Glomerular endothelial cell (primary cell): ENCODE measurements at places on chromosomes 11 and 22.

- no peak for DNase-seq
Measured at GRCh38 chr11:129691142-129691541, 124.5 kb upstream of the TMEM45B start.

GRCh38 chr22:47059701-47060161 lies 297.3 kb downstream of the TBC1D22A start:
- no peak for DNase-seq

DNA sequence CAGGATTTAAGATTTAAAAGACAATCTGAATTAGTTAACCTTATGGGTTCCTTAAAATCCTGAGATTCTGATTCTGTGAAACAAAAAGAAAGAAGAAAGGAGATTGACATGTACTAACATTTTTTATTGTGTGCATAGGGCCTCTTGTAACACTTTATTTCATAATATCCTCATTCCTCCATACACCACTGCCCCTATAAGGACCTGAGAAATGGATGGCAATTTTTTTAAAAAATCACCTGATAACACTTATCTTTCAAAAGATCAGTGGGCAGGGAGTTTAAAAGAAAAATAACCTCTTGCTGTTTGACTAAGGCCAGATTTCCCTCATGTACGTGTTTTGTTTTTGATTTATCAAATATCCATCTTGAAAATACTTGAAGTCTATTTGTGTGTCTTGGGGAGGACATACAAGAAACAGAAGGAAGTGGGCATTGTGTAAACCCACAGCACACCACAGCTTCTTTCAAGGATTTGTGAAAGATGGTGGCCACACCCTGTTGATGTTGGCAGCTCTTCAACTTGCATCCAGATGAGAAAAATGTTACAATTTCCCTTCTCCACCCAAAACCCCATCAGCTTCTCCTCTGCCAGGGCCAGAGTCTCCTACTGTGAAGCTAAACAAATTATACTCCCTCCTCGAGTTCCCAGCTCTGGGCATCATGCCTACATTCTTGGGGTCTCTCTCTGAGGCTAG lies 35.0 kb upstream of the MPEG1 start:
- DNase-seq, result no peak

GRCh38 chr11:39570526-39570925 lies 1888.9 kb downstream of the LRRC4C start:
- DNase-seq, result no peak

GRCh38 chr11:131690362-131690761 lies 319.9 kb downstream of the NTM start:
- DNase-seq, result no peak

DNA sequence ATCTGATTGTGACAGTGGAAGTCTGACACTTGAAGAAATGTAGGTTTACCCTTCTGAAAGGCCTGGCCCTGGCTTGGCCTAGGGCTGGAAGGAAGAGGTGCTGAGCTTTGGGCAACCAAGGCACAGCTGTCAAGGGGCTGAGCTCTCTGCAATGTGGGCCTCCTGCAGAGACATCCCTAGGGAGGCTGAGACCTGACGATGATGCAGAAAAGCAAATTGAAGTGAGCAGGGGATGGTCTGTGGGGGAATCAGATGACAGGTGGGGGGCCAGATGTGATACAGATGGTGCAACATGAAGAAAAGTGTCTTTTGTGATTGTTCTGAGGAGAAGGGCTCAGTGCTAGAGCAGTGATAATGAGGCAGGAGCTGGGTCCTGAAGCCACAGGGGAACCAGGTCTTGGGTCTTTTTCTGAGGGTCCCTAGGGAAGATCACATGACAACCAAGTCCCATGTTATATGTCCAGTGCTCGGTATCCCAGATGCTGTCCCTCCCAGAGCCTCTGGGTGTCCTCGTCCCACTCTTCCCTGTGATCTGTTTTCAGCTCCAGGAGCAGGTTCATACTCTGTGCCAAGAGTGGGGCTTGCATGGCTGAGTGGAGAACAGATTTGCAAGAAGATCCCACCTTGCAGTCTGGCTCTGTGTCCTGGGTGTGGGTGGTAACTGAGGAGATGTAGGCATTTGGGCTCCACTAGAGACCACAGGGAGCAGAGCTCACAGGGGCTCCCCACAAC lies 79.9 kb upstream of the VPREB1 start:
- no peak for DNase-seq

DNA sequence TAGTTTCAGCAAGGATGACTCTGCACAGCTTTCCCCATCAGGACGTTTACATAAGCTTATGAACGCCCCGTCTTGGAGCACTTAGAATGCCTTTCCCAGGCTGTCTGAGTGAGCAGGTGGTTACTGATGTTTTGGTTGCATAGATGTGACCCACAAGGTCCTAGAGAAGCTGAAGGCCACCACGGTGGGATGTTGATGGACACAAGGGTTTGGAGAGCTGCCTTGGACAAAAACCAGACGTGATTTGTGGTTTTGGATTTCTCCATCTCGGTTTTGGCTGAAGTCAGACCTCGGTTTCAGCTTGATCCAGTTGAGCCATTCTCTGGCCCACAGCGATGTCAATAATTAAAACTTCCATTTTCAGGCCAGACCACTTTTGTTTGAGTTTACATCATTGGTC lies 151.9 kb downstream of the LDLRAD3 start:
- DNase-seq, result no peak

DNA sequence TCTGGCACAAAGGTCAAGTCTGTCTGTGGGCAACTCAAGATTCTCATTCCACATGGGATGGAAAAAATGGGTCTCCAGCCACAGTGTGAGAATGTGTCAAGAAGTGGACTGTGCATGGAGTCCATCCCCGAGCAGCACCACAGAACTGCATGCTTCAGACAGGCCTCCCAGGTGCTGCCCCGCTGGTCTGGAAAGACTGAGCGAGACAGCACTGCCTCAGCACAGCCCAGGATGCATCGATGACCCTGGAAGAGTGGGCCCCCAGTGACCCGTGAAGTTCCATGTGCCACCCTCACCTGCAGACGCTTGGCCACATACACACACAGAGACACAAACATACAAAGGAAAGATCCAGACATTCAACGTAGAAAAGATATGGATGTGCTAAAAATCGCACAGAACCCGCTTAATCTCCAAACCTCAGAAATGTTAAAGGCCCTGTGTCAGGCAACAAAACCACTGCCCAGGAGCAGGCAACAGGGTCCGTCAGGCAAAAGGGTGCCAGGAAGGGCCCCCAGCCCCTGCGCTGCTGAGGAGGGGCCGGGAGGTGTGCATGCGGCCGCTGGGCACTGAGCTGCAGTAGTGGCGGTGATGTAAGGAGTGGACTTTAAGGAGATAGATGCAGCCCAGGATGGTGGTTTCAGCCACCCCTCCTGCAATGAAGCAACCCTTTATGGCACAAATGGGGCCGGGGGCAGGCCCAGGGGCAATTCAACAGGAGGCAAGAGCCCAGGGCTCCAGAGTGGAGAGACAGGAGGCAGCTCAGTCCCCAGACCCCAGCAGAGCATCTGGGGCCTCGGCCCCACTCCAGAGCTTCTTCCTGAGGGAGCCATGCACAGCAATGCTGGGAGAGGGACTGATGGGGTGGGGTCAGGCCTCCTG lies 84.7 kb downstream of the DGCR2 start:
- DNase-seq, result no peak

- no peak for DNase-seq
Measured at GRCh38 chr11:35177370-35177769, 38.4 kb downstream of the CD44 start.

DNA sequence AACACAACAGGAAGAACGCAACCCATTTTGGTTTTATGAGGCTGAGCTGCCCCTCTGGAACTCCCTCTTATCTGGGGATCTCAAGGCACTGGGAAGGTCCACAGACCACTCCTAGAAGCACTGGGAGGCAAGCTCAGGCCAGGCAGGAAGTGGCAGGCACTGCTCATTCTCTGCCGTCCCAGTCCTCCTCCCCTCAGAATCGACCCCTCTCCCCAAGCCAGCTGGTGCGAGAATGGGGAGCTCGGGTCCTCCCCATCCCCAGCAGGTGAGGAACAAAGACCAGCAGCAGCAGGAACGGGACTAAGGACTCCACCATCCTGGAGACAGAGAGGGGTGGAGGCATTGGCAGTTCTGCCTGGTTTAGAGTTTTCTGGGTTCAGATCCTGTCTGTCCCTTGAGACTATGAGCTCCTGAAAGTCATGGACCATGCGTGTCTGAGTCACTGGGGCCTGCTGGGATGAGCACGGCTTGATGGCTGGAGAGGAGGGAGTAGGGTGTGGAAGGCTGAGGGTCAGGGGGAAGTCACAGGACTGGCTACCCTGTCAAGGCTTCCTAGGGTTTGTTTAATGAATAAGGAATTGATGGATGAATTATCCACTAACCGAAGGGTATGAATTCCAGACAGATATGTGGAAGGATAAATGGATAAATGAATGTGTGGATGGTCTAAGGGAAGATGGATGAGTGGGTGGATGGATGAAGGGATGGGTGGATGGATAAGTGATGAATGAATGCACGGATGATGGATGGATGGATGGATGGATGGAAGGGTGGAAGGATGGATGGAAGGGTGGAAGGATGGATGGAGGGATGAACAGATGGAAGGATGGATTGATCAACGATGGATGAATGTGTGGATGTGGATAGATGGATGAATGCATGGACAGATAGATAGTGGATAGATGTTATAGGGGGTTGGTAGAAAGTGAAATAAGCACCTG lies 6.4 kb downstream of the MYEOV start:
- no peak for DNase-seq

GRCh38 chr22:20155330-20156041 lies 4.6 kb upstream of the CCDC188 start:
- peak; percentile 22 for DNase-seq

DNA sequence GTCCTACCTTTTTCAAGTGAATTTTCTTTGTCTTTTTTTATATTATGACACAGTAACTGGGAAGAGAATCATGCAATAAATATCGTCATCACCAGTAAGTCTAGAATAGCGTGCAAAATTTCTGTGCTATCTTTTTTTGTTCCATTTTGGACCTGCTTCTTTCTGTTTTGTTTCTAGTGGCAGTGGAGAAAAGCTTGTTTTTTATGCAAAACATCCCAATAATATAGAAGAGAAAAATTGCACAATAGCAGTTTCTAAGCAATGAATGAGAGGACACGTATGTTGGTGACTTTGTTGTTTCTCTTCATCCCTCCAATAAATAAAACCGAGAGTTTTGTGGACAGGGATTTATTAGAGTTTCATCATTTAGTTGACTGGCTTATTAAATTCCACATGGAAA lies 10.3 kb downstream of the GRK3 start:
- no peak for DNase-seq

DNA sequence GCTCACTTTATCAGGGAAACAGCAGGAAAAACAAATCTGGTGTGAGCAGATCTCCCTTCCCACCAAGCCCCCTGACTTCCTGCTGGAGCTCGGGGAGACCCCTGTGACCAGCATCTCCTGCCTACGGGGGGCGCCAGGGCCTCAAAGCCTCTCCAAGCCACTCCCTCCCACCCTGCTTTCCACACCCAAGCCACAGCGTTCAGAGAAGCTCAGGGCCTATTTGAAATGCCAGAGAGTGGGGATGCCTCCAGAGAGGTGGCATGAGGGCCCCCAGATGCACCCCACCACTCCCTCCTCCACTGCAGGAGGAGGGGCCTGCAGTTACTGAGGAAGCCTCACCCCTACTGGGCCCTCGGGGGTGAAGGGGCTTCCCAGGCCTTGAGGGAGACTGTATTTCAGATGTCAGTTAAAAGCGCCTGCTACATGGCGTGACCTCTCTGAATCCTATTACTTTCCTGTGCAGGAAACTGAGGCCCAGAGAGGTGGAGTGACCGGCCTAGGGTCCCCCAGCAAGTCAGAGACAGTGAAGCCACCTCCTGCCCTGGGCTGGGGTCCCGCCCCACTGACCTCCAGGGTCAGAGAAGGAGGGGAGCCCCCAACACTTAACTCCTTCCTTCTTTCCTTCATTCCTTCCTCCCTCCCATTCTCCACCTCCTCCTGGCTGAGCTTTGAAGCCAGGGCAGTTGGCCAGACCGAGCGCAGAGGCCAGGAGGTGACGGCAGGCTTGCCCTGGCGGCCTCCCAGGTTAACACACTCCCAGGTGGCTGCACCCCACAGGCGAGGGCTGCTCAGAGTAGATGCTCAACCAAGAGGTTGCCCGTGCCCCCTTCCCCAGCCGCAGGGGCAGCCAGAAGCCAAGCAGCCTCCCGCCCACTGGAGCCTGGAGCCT lies 6.0 kb upstream of the CDKN1C start:
- no peak for DNase-seq

- DNase-seq, result no peak
Measured at GRCh38 chr11:78514922-78515502, 59.7 kb downstream of the NARS2 start.

- DNase-seq, result no peak
Measured at GRCh38 chr11:2114430-2115241, 24.6 kb downstream of the IGF2 start.

GRCh38 chr11:70747921-70748320 lies 349.6 kb downstream of the CTTN start:
- DNase-seq, result no peak

- no peak for DNase-seq
Measured at GRCh38 chr11:4511282-4512245, 29.1 kb downstream of the OR52K1 start.

- no peak for DNase-seq
Measured at GRCh38 chr11:76767659-76768058, 15.5 kb upstream of the TSKU start.

DNA sequence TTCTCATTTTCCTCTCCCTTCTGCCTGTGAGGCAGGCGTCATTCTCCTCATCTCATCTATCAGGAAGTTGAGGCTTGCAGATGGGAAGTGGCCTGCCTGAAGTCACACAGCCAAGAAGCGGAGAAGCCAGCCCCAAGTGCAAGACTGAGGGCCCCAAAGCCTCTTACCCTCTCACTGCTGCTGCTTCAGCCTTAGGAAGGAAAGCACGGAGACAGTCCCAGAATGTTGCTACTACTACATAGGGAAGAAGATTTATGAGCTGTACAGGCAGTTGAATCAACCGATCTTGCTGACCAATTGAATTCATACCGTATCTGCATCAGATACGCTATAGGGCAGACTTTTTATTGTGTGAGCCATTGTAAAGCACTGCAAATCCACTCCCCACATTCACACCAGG lies 89.0 kb downstream of the CWC15 start:
- DNase-seq, result no peak

GRCh38 chr11:13140873-13141655 lies 131.9 kb downstream of the RASSF10 start:
- no peak for DNase-seq

GRCh38 chr22:39452740-39453040 lies 4.1 kb upstream of the MGAT3 start:
- no peak for DNase-seq

- no peak for DNase-seq
Measured at GRCh38 chr22:19644314-19645223, 69.7 kb upstream of the SEPTIN5 start.

GRCh38 chr11:122345586-122345985 lies 229.6 kb upstream of the BLID start:
- no peak for DNase-seq

- no peak for DNase-seq
Measured at GRCh38 chr22:42560781-42561180, 7.0 kb downstream of the SERHL2 start.

- no peak for DNase-seq
Measured at GRCh38 chr11:15091625-15092024, 18.2 kb downstream of the CALCB start.

DNA sequence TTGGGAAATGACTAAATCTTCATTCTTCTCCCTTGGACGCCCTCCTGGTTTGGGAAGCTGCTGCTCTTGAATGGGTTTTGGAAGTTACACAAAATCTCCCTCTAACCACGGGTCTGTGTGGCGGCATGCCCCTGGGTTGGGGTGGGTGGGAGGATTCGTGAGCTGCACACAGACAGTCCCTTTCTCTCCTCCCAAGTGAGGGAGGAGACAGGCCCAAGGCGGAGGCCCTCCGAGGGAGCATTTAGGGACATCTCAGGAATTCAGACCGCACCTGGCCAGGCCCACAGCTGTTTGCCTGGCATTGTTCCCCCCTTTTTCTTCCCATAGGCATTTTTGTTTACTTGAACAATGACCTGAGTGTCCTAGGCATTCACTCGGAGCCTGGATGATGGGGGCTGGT lies 94.1 kb downstream of the MPPED1 start:
- DNase-seq, result no peak
